ENCODE measurements at places on chromosomes 13 and 19. TPM values are rescaled to one million over a fixed set of nuclear protein-coding genes. Genes with fewer than 3 reads are reported as not detected.
A peak's percentile ranks its signal among the peaks of the same experiment; 100 is the strongest.

KLF1 gene
- total RNA-seq, result not detected

CCL25 gene
- not detected for total RNA-seq

TPTE2 gene
- not detected for total RNA-seq

NCAN gene
- not detected for total RNA-seq

PSG7 gene
- total RNA-seq, result not detected

DNA sequence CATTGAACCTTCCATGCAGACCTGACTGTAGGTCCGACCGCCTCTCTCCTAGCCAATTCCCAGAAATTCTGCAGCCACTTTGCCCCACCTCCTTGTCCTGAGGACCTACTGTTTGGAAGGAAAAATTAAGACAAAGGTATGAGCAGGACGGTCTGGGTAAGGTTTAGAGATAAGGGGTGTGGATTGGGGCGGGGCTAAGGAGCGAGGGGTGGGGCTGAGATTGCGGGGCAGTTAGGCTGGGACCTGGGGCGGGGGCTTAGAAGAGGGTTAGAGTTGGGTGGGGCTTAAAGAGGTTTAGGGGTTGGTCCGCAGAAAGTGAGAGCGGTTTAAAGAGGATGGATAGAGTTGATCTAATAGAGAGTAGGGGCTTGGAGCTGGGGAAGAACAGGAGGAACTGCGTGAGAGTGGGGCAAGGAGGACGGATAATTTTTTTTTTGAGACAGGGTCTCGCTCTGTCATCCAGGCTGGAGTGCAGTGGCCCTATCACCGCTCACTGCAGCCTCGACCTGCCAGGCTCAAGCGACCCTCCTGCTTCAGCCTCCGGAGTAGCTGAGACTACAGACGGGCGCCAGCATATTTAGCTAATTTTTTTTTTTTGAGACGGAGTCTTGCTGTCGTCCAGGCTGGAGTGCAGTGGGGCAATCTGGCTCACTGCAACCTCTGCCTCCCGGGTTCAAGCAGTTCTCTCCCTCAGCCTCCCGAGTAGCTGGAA lies 1.7 kb upstream of the ZNF865 start:
- no peaks in the 10 kb centered on the region for H3K27me3 ChIP-seq
- peaks cover 14% of the 10 kb centered on the region for H3K4me1 ChIP-seq
- no peak overlapping the region for H3K27ac ChIP-seq
- no peak for DNase-seq

DNA sequence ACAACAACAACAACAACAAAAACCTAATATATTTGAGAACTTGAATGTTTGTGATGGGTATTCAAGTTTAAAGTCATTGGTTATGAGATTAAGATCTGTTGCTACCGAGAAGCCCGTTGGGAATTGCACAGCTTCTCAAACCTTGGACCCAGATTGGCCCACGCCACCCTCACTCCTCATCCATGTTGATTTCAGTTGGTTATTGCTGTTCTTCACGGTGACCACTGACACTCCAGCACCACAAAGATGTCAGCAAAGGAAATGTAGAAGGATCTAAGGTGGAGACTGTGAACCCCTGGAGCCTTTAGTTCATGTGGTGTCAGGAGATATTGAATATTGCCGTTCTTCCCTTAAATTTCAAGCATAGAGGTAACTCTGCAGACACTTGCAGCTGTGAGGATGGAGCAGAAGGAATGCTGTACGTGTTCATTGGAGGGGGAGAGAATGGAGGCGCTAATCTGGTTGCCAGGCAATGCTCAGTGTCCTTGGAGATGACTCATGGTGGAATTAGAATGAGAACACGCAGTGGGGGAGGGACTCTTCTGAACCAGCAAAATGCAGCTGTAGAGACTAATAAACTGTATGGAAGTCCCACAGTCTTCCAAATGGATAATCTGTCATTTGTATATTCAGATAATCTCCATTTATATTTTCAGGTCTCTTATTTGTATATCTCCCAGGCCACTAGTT lies 20.8 kb upstream of the ZNF835 start:
- no peaks in the 10 kb centered on the region for H3K27me3 ChIP-seq
- no peak for DNase-seq
- no peak overlapping the region for H3K4me3 ChIP-seq
- H3K27ac ChIP-seq, result no peak overlapping the region
- no peaks in the 10 kb centered on the region for H3K36me3 ChIP-seq
- H3K4me1 ChIP-seq, result no peaks in the 10 kb centered on the region

DNA sequence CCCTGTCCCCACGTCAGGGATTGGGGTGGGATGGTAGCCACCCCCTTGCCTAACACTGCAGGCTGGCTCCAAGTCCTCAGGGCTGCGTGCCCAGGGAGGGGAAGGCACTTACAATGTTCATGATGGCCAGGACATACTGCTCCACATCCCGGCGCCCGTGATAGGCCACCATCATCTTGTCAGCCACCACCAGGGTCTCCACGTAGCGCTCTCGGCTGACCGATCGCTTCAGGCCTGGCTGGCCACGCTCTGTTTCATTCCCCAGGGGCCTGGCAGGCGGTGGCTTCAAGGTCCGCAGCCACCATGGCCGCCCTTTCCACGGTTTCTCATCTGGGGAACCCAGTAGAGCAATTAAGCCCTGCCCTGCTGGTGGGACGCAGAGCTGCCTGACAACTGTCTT lies 9.7 kb downstream of the ADAMTS10 start:
- no peak overlapping the region for H3K27ac ChIP-seq
- H3K4me1 ChIP-seq, result no peaks in the 10 kb centered on the region
- peaks cover 13% of the 10 kb centered on the region for H3K36me3 ChIP-seq
- no peak for DNase-seq

DNA sequence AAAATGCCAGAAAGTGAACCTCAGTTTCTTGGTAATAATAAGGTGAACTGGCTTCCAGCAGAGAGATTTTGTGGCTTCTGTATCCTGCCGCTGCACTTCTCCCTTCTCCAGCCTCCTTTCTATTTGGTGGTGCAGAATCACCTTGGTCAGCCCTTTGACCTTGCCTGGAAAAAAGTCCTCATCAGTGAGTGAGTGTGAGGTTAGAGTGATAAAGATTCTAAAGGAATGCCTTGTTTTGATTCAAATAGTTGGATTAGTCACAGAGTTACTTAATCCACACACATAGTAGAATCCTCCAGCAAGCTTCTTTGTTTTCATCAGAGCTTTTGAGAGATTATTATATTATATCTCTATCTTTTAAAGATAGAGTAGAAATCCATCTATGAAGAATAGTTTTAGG lies 140.9 kb downstream of the KCNRG start:
- DNase-seq, result peak; percentile 88
- peaks cover 4% of the 10 kb centered on the region for H3K4me1 ChIP-seq
- H3K27ac ChIP-seq, result no peak overlapping the region
- no peaks in the 10 kb centered on the region for H3K27me3 ChIP-seq
- H3K36me3 ChIP-seq, result no peaks in the 10 kb centered on the region

DNA sequence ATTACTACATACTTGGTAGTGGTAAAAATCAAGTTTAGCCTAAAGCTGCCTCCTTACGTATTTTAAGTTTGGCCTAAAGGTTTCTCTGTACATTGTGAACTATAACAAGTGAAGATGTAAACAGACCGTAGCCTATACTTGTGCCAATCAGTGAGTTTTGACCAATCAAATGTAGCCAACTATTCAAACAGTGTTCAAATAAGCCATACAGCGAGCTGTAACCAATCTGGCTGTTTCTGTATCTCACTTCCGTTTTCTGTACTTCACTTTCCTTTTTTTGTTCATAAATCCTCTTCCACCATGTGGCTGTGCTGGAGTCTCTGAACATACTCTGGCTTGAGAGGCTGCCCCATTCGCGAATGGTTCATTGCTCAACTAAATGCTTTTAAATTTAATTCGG lies 2504.6 kb downstream of the PCDH9 start:
- H3K4me3 ChIP-seq, result no peak overlapping the region
- H3K36me3 ChIP-seq, result no peaks in the 10 kb centered on the region
- no peak for DNase-seq
- peaks cover 10% of the 10 kb centered on the region for H3K4me1 ChIP-seq
- no peak overlapping the region for H3K27ac ChIP-seq

DNA sequence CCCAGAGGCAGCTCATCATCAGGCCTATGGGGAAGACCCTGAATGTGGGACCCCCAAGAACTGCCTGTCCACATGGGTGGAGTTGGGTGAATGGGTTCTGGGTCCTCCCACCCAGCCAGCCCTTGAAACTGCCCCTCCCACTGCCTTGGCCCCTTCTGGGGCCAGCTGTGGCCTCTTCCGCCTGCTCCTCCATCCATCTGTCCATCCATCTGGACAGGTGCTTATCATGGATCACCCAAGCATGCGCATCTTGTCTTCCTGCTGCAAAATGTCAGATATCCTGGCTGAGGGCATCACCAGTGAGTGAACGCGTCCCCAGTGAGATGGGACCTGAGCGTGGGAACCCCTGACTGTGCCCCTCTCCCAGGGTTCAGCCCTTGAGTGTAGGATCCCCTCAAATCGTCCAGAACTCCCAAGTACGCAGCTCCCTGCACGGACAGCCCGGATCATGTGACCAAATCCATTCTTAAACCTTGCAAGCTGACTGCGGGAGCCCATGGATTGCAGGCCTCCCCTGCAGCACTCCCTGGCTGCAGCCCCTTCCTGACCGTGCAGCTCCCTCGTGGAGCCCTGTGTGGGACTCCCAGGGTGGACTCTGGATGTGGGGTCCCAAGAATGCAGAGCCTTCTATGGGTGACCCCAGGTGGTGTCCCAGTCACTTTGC lies 2.0 kb downstream of the STXBP2 start:
- H3K36me3 ChIP-seq, result no peaks in the 10 kb centered on the region
- H3K27me3 ChIP-seq, result peaks cover 13% of the 10 kb centered on the region
- DNase-seq, result no peak
- H3K4me3 ChIP-seq, result no peak overlapping the region

GRCh38 chr13:32036757-32037156 lies 5.2 kb downstream of the FRY start:
- no peak for DNase-seq
- peaks cover 3% of the 10 kb centered on the region for H3K4me1 ChIP-seq
- H3K36me3 ChIP-seq, result no peaks in the 10 kb centered on the region

- no peak overlapping the region for H3K27ac ChIP-seq
- no peak for DNase-seq
- no peaks in the 10 kb centered on the region for H3K36me3 ChIP-seq
- H3K4me3 ChIP-seq, result no peak overlapping the region
- no peaks in the 10 kb centered on the region for H3K27me3 ChIP-seq
These were observed 380.8 kb downstream of the LMO7 start for GRCh38 chr13:76016799-76017400.

DNA sequence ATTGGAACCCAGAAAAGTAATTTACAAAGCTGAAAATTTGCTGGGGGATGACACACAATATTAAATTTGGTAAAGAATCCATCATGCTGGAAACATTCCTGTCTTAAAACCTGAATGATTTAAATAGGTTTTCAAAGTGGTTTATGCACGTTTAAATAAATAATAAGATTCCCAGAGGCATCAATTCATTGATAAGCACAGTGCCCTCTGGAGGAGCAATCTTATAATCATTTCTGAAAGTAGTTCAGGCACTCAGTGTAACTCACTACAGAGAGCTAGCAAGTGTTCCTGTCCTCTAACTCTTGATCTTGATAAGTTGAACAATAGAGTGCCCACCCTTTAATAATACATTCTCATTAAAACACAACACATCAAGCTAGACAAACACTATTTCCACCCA lies 43.5 kb upstream of the SHISA2 start:
- no peaks in the 10 kb centered on the region for H3K36me3 ChIP-seq
- H3K27ac ChIP-seq, result no peak overlapping the region
- H3K27me3 ChIP-seq, result peaks cover 5% of the 10 kb centered on the region
- DNase-seq, result no peak
- no peaks in the 10 kb centered on the region for H3K4me1 ChIP-seq

GRCh38 chr13:51959773-51960172 lies 51.5 kb downstream of the ATP7B start:
- H3K27ac ChIP-seq, result no peak overlapping the region
- no peaks in the 10 kb centered on the region for H3K4me1 ChIP-seq
- no peaks in the 10 kb centered on the region for H3K36me3 ChIP-seq
- DNase-seq, result no peak
- H3K27me3 ChIP-seq, result no peaks in the 10 kb centered on the region
- H3K4me3 ChIP-seq, result no peak overlapping the region

DNA sequence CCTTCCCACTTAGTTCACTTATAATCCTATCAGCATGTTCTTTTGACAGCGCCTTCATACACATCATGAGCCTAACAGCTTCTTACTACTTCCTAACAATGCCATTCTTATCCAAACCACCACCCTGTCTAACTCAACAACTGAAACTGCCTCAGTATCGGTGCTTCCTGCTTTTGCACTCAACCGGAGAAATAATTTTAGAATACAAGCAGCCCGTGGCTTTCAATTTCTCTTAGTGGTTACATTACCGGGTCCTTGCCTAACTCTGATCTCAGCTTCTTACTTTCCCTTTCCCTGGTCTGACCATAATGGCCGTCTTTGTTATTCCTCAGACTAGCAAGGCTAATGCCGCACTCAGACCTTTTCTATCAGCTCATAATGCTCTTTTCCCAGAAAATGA lies 17.0 kb downstream of the ZFP82 start:
- H3K4me1 ChIP-seq, result no peaks in the 10 kb centered on the region
- no peak for DNase-seq
- no peak overlapping the region for H3K27ac ChIP-seq
- no peaks in the 10 kb centered on the region for H3K27me3 ChIP-seq
- H3K4me3 ChIP-seq, result no peak overlapping the region

DNA sequence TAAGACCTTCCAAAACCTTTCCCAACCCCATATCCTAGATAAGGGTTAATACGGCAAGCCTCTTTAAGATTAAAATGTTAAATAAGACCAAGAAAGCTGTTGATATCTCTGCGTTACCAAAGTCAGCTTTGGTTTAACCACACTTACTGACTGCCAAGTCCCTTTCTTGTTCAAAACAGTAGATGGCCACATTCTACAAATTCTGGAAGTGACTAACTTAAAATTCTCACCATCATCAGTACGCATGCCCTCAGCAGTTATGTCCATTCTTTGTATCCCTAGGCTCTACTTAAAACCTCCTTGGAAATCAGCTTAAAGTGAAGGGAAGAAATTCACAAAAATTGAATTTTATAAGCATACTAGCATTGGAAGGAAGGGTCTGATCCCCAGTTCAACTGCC lies 23.6 kb downstream of the SOHLH2 start:
- no peak overlapping the region for H3K4me3 ChIP-seq
- H3K27ac ChIP-seq, result no peak overlapping the region
- DNase-seq, result peak; percentile 34
- no peaks in the 10 kb centered on the region for H3K27me3 ChIP-seq
- peaks cover 7% of the 10 kb centered on the region for H3K4me1 ChIP-seq
- H3K36me3 ChIP-seq, result no peaks in the 10 kb centered on the region

GRCh38 chr13:83085186-83085900 lies 796.9 kb downstream of the SLITRK1 start:
- DNase-seq, result peak; percentile 7
- H3K4me1 ChIP-seq, result no peaks in the 10 kb centered on the region
- no peak overlapping the region for H3K4me3 ChIP-seq
- H3K27me3 ChIP-seq, result no peaks in the 10 kb centered on the region
- H3K36me3 ChIP-seq, result no peaks in the 10 kb centered on the region
- no peak overlapping the region for H3K27ac ChIP-seq

- H3K27me3 ChIP-seq, result no peaks in the 10 kb centered on the region
- no peak overlapping the region for H3K27ac ChIP-seq
- no peak overlapping the region for H3K4me3 ChIP-seq
- no peaks in the 10 kb centered on the region for H3K4me1 ChIP-seq
These were observed 33.2 kb downstream of the DPF1 start for GRCh38 chr19:38190793-38191192.

Data from astrocyte (in vitro differentiated cells and primary cell).